ENCODE measurements at places on chromosomes 7 and 10.

DNA sequence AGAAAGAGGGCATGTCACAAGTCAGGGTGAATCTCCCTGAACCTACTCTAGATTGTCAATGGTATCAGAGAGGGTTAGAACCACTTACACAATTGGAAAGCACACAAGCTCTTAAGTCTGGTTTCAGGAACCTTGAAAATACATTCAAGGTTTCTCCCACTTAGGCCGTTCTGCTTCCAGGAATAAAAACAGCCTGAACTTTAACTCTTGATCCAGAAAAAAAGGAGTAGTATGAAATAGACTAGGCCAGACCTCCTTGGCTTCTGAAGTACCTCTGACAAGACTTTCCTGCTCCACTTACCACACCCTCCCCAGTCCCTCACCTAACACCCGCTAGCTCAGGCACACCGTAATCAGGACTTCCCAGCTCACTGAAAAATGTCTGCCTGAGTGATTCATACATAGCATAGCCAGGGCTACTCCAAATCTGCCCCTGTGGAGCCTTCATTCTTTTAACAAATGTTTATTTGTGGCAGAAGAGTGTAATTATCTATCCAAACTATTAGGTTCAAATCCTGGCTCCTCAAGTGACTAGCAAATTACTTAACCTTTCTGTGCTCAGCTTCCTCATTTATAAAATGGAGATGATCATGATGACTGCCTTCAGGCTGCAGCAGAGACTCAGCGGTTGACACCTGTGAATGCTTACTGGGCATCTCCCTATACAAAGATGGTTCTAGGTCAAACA, 30.3 kb upstream of the IL6 start:
- no peak for DNase-seq
- H3K4me1 ChIP-seq, result no peaks in the 10 kb centered on the region
- H3K4me3 ChIP-seq, result no peak overlapping the region
- no peaks in the 10 kb centered on the region for H3K36me3 ChIP-seq

- H3K36me3 ChIP-seq, result no peaks in the 10 kb centered on the region
- no peaks in the 10 kb centered on the region for H3K4me1 ChIP-seq
- no peak overlapping the region for H3K27ac ChIP-seq
- H3K27me3 ChIP-seq, result no peaks in the 10 kb centered on the region
- no peak overlapping the region for H3K4me3 ChIP-seq
Measured at GRCh38 chr10:116168329-116168728, 104.7 kb downstream of the GFRA1 start.

- no peaks in the 10 kb centered on the region for H3K4me1 ChIP-seq
- H3K27ac ChIP-seq, result no peak overlapping the region
- DNase-seq, result no peak
- H3K4me3 ChIP-seq, result no peak overlapping the region
- no peaks in the 10 kb centered on the region for H3K36me3 ChIP-seq
Measured at GRCh38 chr7:20216406-20217036, 663 bp downstream of the MACC1 start.

DNA sequence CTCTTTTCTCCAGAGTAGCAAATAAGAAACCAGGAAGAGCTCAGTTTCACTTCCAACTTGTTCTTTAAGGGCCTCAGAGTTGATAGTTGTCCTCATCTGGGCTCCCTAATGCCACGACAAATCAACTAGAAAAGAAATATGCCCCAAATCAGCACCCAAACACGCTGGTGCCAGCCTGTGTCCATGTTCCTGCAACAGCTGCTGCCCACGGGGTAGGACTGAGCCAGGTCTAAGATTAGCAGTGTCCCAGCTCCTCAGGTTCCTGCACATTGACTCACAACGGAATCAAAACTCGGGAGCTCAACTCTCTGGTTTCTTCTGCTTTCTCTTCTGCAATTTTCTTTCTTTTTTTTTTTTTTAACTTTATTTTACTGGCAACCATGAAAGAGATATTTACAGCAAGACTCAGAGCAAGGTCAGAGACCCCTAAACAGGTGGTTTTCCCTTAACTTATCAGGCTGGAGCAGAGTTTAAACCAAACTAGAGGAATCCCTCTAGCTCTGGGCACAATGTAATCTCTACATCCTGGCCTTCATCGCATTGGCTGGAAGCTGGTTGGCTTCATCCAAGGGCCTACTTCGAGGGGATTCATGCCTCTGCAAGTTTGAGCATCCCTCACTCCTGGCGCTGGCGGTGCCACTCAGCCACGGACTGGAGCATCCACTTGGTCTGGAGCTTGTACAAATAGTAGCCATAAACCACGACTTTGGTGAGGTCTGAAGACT, 126.1 kb downstream of the PFKFB3 start:
- DNase-seq, result peak; percentile 29
- H3K27ac ChIP-seq, result peak overlapping the region; percentile 66
- no peak overlapping the region for H3K4me3 ChIP-seq
- peaks cover 2% of the 10 kb centered on the region for H3K4me1 ChIP-seq

- DNase-seq, result no peak
- peaks cover 15% of the 10 kb centered on the region for H3K27me3 ChIP-seq
- H3K27ac ChIP-seq, result no peak overlapping the region
- H3K4me3 ChIP-seq, result no peak overlapping the region
- H3K4me1 ChIP-seq, result no peaks in the 10 kb centered on the region
Measured at GRCh38 chr7:158006841-158007696, 580.6 kb downstream of the PTPRN2 start.
